CD4-positive, alpha-beta T cell (primary cell): ENCODE measurements at places on chromosomes 3 and 15.

DNA sequence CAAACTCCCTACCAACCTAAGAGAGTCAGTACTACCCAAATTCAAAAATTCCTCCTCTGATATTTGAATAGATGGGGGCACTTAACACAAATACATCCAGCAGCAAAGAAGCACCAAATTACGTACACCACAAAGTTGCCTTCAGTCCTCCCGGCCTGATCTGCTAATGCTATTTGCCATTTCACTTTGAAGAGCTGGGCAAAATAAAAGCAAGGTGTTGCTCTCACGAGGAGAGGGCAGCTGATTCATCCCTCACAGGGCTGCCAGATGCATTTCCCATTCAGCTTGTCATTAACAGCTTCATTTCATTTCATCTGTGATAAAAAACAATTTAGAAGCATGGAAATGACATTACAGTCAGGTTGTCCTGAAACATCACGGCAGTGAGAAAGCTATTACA lies 283.4 kb upstream of the VEPH1 start:
- H3K27me3 ChIP-seq, result no peaks in the 10 kb centered on the region
- no peak for DNase-seq
- H3K4me3 ChIP-seq, result no peak overlapping the region
- no peaks in the 10 kb centered on the region for H3K36me3 ChIP-seq
- no peak overlapping the region for H3K27ac ChIP-seq

GRCh38 chr3:34570916-34571705 lies 772.7 kb downstream of the PDCD6IP start:
- H3K4me3 ChIP-seq, result no peak overlapping the region
- H3K27ac ChIP-seq, result no peak overlapping the region
- no peaks in the 10 kb centered on the region for H3K27me3 ChIP-seq
- DNase-seq, result no peak
- H3K4me1 ChIP-seq, result no peaks in the 10 kb centered on the region

GRCh38 chr3:74624301-74624700 lies 9.8 kb upstream of the CNTN3 start:
- no peaks in the 10 kb centered on the region for H3K36me3 ChIP-seq
- no peak overlapping the region for H3K4me3 ChIP-seq
- H3K4me1 ChIP-seq, result no peaks in the 10 kb centered on the region
- no peak overlapping the region for H3K27ac ChIP-seq
- no peak for DNase-seq

DNA sequence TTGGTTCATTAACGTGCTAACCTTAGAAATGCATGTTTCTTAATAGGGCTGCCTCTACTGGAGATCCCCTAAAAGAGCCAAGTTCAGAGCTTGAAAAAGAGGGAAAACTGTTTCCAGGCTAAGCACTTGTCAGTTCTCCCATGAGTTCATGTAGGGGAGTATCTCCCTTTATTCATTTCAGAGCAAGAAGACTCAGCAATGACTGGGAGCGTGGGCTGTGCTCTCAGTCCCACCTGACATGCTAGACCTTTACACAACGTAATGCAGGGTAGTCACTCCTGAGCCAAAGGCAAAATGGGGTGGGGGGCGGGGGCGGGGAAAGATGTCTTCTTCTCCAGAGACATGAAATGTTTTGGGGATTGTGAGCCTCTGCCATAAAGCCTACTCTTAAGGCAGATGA lies 420.1 kb upstream of the MCTP2 start:
- H3K27ac ChIP-seq, result no peak overlapping the region
- DNase-seq, result no peak
- H3K27me3 ChIP-seq, result no peaks in the 10 kb centered on the region
- H3K4me3 ChIP-seq, result no peak overlapping the region

DNA sequence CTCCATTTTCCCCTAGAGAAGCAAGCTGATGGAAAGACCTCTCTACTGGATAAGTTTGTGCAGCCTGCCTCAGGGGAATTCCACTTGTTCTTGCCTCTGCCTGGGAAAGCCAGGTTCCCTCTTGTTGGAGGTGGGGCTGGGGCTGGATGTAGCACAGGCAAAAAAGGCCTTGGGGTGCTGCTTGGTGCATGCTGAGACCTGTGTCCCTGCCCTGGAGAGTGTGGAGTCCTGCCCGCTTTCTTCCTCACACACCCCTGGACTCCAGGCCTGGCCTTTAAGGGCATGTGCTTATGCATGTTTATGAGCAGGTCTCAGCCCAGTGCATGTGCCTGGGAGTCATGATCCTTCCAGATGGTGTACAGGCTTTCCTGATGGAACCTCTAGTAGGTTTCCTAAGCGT lies 23.5 kb upstream of the JMJD7 start:
- no peak overlapping the region for H3K4me3 ChIP-seq
- no peaks in the 10 kb centered on the region for H3K27me3 ChIP-seq
- H3K36me3 ChIP-seq, result peaks cover 16% of the 10 kb centered on the region
- no peak for DNase-seq
- H3K27ac ChIP-seq, result no peak overlapping the region
- peaks cover 5% of the 10 kb centered on the region for H3K4me1 ChIP-seq
